CD14-positive monocyte (primary cell): ENCODE measurements at places on chromosomes 1 and 21. TPM values are rescaled to one million over a fixed set of nuclear protein-coding genes. Genes with fewer than 3 reads are reported as not detected.
A peak's percentile ranks its signal among the peaks of the same experiment; 100 is the strongest.

Gene ANGPTL1
- polyA plus RNA-seq, result not detected in 2 replicates

Gene DPH5
- polyA plus RNA-seq, result 4.9 and 10.3 TPM in 2 replicates

Gene PRKAA2
- polyA plus RNA-seq, result not detected

GRCh38 chr1:153087652-153088051, 6.7 kb downstream of the SPRR2E start:
- no peaks in the 10 kb centered on the region for H3K4me1 ChIP-seq
- no peak for DNase-seq
- H3K27ac ChIP-seq, result no peak overlapping the region
- H3K27me3 ChIP-seq, result no peaks in the 10 kb centered on the region
- no peaks in the 10 kb centered on the region for H3K36me3 ChIP-seq

DNA sequence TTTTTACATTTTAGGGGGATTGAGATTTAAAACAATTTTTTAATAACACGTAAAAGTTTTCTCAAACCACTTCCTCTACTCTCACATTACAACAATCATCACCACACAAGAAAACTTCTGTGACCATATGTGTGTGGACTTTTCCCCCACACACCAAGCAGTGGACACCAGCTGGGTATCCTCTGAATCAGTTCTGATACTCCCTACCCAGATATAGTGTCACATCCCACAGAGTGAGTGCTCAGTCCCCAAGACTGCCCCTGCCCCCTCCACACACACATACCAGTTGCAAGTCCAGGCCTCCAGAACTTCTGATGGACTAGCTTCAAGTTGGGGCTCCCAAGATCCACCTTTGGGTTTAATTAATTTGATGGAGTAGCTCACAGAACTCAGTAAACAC, 53.3 kb upstream of the QSOX1 start:
- H3K36me3 ChIP-seq, result peaks cover 72% of the 10 kb centered on the region
- H3K4me1 ChIP-seq, result no peaks in the 10 kb centered on the region
- H3K27me3 ChIP-seq, result no peaks in the 10 kb centered on the region
- peak overlapping the region; percentile 54 for H3K27ac ChIP-seq

DNA sequence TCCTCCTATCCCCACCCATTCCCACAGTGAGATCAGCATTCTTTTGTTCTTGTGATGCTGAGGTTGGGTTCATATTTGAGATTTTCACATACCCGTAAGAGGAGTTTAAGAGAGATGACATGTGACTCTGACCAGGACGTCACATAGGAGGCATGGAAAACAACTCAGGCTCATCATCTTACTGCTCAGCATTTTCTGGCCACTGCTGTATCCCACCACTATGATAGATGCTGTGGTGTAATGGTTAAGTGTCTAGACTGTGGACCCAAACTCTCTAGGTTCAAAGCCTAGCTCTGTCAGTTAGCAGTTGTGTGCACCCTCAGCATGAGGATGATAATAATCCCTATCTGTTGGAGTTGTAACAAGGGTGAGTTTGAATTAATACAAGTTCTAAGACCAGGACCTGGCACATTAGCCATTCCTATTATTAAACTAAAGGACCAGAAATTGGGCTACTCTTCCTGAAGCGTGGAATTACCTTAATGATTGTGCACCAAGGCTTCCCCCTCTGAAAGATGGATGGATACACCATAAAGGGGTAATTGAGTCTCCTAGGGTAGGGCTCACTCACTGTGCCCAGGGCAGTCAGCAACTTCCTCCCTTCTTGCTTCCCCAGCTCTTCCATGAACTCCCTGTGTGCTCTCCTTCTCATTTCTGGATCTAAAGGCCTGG, 40.9 kb downstream of the LGR6 start:
- DNase-seq, result no peak
- H3K36me3 ChIP-seq, result no peaks in the 10 kb centered on the region
- H3K27ac ChIP-seq, result no peak overlapping the region
- H3K27me3 ChIP-seq, result peaks cover 5% of the 10 kb centered on the region
- H3K4me1 ChIP-seq, result no peaks in the 10 kb centered on the region
- H3K4me3 ChIP-seq, result no peak overlapping the region
